ENCODE measurements at places on chromosomes 16 and 17. TPM values are rescaled to one million over a fixed set of nuclear protein-coding genes. Genes with fewer than 3 reads are reported as not detected.

MYH2 gene
- not detected for total RNA-seq

CDH16 gene
- total RNA-seq, result not detected

KRTAP3-1 gene
- not detected for total RNA-seq

ABCC12 gene
- not detected for total RNA-seq

GAST gene
- not detected for total RNA-seq

CDH11 gene
- 23.7 TPM for total RNA-seq

KCNH6 gene
- not detected for total RNA-seq

TM4SF5 gene
- not detected for total RNA-seq

TPSG1 gene
- not detected for total RNA-seq

OR2C1 gene
- total RNA-seq, result not detected

SDR42E2 gene
- not detected for total RNA-seq

ABCC3 gene
- 52.8 TPM for total RNA-seq

FOXC2 gene
- total RNA-seq, result 0.42 TPM

TVP23A gene
- 0.45 TPM for total RNA-seq

GLTPD2 gene
- not detected for total RNA-seq

CYGB gene
- 55.6 TPM for total RNA-seq

FN3KRP gene
- total RNA-seq, result 20.4 TPM

EFCAB5 gene
- total RNA-seq, result not detected

MT2A gene
- 2,392 TPM for total RNA-seq

HSD17B2 gene
- 0.71 TPM for total RNA-seq

LRRC36 gene
- 0.22 TPM for total RNA-seq

SLC52A1 gene
- total RNA-seq, result 0.22 TPM

All from mesenteric fat pad (tissue), 1 donor.